ENCODE measurements at places on chromosomes 13 and 19.

DNA sequence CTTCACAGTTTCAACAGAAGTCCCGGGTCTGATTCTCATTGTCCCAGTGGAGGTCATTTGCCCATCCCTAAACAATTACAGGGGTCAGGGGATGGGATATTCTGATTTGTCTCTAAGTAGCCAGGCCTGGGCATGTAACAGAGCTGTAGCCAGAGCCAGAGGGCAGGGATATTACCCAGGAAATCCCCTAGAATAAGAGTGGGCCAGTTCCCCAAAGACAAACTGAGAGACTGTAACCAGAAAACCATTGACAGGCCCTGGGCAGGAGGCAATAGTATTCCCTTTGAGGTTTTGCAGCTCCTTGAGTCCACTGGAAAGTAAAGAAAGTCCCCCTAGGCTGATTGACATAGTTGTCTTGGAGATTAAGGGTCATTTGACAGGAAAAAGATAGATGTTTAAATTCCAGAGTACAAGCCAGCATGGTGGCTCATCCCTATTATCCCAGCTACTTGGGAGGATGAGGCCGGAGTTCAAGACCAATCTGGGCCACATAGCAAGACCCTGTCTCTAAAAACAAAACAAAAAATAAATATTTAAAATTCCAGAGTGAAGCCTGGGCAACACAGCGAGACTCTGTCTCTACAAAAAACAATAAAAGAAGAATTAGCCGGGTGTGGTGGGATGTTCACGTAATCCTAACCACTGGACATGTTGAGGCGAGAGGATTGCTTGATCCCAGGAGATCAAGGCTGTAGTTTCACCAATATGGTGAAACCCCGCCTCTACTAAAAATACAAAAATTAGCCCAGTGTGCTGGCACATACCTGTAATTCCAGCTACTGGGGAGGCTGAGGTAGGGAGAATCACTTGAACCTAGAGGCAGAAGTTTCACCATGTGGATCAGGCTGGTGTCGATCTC lies 1.9 kb upstream of the SDHAF1 start:
- peaks cover 16% of the 10 kb centered on the region for H3K27me3 ChIP-seq
- no peak overlapping the region for H3K27ac ChIP-seq
- H3K4me1 ChIP-seq = peaks cover 34% of the 10 kb centered on the region
- no peaks in the 10 kb centered on the region for H3K36me3 ChIP-seq
- DNase-seq = no peak

DNA sequence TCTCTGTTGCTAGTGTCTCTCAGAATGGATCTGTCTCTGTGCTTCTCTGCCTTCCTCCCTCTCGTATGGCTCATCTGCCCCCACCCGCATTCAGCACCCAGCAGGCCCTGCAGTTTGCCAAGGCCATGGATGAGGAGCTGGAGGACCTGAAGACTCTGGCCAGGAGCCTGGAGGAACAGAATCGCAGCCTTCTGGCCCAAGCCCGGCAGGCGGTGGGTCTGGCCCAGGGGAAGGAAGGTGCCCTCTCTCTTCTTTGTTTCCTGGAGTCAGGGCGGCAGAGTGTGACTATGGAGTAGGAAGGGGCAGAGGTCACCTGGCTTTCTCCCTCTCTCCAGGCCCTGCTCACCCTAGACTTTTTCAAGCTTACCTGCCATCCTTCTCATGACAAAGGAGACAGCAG lies 10.9 kb downstream of the KASH5 start:
- no peak for DNase-seq
- H3K27me3 ChIP-seq = no peaks in the 10 kb centered on the region
- H3K4me1 ChIP-seq = peaks cover 19% of the 10 kb centered on the region

GRCh38 chr13:90577726-90578125 lies 769.8 kb upstream of the MIR17HG start:
- H3K4me1 ChIP-seq = no peaks in the 10 kb centered on the region
- no peak for DNase-seq
- no peak overlapping the region for H3K27ac ChIP-seq
- H3K36me3 ChIP-seq = no peaks in the 10 kb centered on the region
- no peaks in the 10 kb centered on the region for H3K27me3 ChIP-seq

- no peak overlapping the region for H3K4me3 ChIP-seq
- DNase-seq = no peak
- H3K27me3 ChIP-seq = no peaks in the 10 kb centered on the region
Observed at GRCh38 chr13:25881136-25881926, 170.5 kb downstream of the SHISA2 start.

DNA sequence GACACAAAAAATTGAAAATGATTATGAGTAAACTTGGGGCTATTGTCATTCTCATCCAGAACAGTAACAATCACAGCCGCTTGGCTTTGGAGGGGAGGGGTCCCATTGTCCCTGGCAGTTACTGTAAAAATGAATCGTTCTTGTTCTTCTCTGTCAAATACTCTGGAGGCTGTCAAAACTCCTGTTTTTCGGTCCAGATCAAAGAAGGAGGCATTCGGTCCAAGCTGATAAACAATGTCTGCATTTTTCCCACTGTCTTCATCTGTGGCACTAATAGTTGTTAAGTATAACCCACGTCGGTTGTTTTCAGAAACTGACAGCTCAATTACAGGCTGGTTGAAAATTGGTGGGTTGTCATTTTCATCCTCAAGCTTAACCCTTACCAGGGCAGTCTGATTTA lies 3.4 kb downstream of the PCDH9 start:
- H3K27ac ChIP-seq = no peak overlapping the region
- no peaks in the 10 kb centered on the region for H3K27me3 ChIP-seq
- peaks cover 21% of the 10 kb centered on the region for H3K4me1 ChIP-seq
- H3K4me3 ChIP-seq = no peak overlapping the region
- H3K36me3 ChIP-seq = no peaks in the 10 kb centered on the region
- no peak for DNase-seq

DNA sequence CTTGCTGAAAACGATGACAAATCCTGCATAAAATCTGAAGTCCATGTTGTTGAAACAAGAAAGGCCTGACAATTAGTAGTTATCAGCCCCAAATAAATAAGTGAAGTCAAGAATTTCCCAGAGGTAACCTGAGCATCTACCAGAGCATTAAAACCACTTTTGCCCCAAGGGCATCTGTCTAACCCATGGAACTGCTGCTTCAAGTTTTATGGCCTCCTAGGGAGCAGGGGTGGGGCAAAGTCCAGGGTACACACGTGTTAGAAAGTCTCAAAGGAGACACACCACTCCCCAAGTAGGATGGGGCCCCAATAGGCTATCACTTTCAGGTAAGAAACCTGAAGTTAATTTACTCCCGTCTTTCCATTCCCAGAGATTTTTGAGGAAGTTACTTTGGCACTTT lies 81.1 kb downstream of the CACNA1A start:
- no peaks in the 10 kb centered on the region for H3K36me3 ChIP-seq
- H3K4me1 ChIP-seq = no peaks in the 10 kb centered on the region
- no peak for DNase-seq
- H3K27me3 ChIP-seq = peaks cover 16% of the 10 kb centered on the region
- no peak overlapping the region for H3K27ac ChIP-seq

DNA sequence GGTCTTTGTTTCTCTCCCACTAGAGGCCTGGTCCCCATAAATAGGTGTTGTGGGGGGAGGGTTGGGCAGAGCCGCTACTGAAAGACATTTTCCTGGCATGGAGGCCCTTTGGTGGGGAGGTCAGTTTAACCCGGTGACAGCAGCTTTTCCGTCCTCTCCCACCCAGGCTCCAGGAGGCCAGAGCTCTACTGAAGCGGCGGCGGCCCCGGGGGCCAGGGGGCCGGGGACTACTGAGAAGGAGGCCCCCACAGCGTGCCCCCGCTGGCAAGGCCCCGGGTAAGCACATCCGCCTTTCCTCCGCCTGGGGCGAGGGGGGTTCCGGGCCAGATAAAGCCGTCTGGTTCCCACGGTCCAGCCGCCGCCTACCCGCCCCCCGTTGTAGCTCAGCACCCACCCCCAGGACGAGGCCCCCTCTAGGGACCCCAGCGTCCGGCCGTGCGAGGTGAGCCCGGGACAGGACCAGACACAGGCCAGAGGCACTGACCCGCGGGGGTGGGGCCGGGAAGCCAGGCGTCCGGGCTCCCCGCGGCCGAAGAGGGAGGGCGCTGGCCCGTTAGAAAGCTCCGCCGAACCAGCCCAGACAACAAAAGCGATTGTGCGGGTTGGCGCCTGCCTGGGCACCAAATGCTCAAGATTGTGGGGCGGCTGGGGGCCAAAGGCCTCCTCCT lies 1.1 kb upstream of the LTBP4 start:
- no peak for DNase-seq
- H3K4me1 ChIP-seq = peaks cover 11% of the 10 kb centered on the region
- H3K27me3 ChIP-seq = peaks cover 6% of the 10 kb centered on the region
- H3K4me3 ChIP-seq = peak overlapping the region; percentile 17

All from T-cell (primary cell).